Activated T-helper 1 cell treated with Interleukin-2 at 50 U/mL for 16 hours (primary cell): ENCODE measurements at places on chromosomes 2 and 18.

GRCh38 chr18:9982711-9983110, 68.9 kb downstream of the VAPA start:
- no peak for DNase-seq

- no peak for DNase-seq
These were observed 64.7 kb upstream of the RAB6C start for GRCh38 chr2:129914538-129915302.

DNA sequence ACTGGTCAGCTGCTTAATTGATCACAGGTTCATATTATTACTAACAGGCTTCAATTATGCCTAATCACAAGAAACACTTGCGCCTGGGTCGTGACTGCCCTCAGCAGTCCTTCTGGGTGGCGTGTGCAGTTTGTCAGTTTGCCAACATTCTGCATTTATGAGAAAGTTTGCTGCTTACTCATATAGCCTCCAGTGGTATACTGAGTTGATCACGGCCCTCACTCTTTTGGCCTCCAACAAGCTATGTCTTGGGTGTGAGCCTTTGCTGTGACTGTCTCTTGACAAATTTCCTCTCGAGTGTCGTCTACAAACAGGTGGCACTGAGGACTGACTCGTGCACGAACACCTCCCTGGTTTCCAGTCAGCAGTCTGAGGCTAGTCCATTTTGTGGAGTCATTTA, 27.3 kb downstream of the DCDC2C start:
- no peak for DNase-seq

GRCh38 chr2:197972061-197972460, 167.7 kb downstream of the PLCL1 start:
- DNase-seq, result no peak

DNA sequence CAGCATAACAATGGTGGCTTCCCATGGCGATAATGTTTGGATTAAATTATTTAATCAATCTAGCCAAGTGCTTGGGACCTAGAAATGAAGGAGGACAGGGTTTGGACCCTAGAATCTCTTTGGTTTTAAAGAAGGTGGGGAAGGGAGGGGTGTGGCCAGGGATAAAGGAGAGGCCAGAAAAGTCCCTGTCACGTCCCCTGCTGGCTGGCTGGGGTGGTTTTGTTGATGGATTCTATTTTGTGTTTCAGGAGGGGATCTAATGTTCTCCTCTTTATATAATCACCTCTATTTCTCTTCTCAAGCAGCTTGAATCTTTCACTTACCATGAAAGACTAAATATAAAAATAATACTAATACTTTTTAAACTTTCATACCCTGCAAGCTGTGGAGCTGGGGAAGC, 52.6 kb upstream of the GALR1 start:
- no peak for DNase-seq

- DNase-seq, result no peak
These were observed 91.1 kb downstream of the DIS3L2 start for GRCh38 chr2:232052591-232052990.

- no peak for DNase-seq
These were observed 5.9 kb downstream of the MBOAT2 start for GRCh38 chr2:8997631-8998030.

- no peak for DNase-seq
These were observed 308.4 kb upstream of the GCFC2 start for GRCh38 chr2:76019128-76019527.
